Jurkat, Clone E6-1 (cell line): ENCODE measurements at places on chromosomes 16 and 17.
A peak's percentile ranks its signal among the peaks of the same experiment; 100 is the strongest.

GRCh38 chr17:74148446-74148845, 55.0 kb upstream of the RPL38 start:
- DNase-seq, result no peak

DNA sequence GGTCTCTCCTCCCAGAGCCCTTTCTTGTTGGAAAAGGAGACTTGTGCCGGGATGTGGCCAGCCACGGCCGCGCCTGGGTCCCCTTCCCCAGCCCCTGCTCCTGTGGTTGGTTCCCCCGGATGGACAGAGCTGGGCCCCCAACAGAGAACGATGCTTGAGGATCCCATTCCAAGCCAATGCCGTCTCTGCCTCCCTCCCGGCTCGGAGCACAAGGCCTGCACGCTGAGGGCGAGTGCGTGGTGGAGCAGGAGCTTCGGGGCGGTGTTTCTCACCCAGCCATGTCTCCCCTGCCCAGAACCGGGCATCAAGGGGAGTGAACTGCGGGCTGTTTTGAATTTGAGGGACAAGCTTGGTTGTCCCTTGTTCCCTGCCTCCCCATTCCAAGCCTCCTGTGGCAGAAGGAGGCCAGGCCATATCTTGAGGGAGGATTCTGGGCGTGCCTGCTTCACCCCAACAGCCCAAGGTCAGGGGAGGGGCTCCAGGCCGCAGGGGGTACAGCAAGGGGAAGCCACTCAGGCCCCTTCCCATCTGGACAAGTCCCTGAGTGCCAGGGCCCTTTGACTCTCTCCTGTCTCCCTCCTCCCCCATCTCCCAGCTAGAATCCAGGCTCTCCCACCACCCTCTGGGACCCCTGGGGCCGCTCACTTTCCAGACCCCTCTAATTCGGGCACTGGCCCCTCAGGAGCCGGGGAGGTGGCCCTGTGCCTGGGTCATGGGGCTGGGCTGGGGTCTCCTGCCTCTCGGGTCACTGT, 43.6 kb downstream of the SOCS3 start:
- no peak for DNase-seq

DNA sequence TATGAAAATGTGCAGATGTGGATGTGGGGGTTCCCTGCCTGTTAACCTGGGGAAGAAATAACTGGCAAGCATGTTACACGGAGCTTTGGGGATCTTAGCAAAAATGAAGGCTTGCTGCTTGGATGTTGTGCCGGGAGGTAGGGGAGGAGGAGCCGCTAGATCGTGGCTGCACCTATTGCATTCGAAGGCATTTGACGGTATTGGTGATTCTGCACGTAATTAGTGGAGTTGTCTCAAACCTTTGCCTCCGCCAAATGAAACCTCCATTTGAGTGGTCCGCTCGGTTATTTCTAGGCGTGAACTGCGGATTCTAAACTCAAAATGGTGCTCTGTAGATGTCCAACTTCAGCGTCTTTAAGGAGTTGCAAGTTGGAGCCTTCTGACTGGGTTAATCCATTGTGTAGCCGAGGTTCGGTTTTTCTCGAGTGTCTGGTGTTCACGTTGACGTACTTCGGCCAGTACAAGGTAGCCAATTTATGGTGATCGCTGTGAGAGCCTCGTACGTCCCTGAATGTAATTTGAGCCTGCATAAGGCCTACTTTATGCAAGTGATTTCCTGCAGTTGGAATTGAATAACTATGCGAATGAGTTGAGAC, 1.5 kb downstream of the TNRC6C start:
- peak; percentile 42 for DNase-seq

- DNase-seq, result no peak
Measured at GRCh38 chr16:15739464-15739863, 89.4 kb downstream of the NDE1 start.

GRCh38 chr17:34519282-34519681, 60.1 kb upstream of the TMEM132E start:
- DNase-seq, result peak; percentile 24

DNA sequence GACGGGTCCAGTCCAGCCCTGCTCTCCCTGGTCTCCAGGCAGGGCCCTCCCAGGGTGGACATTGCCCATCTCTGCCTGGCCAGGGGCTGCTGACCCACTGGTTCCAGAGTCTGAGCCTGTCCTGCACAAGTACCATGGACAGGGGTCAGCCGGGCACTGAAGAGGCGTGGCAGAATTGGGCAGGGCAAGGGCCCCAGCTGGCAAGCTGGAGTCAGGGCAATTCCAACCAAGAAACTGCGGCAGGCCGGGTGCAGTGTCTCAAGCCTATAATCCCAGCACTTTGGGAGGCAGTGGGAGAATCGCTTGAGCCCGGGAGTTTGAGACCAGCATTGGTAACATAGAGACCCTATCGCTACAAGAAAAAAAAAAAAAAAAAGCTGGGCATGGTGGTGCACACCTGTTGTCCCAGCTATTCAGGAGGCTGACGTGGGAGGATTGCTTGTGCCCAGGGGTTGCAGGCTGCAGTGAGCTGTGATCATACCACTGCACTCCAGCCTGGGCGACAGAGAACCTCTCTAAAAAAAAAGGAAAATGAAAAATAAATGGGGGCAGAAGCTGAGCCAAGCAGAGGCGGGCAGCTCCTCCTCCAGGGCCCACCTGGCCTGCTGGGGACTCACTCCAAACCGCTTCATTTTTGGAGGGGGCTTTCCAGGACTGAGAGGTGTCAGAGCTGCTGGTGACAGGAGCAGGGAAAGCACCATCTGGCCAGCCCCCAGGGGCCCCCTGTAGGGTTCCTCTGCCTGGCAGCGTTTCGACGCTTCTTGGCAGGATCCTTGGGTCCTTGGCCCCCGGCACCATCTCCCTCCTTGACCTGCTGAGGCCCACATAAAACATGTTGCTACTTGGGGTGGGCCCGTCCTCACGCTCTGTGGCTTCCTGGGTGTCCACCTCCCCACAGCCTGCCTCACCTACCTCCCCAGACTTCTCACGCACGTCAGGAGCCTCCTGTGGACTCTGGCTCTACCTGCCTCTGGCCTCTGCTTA, 2.9 kb upstream of the MAFG start:
- no peak for DNase-seq
